Effector memory CD4-positive, alpha-beta T cell (primary cell): ENCODE measurements at places on chromosomes 5 and 9.

GRCh38 chr5:149610589-149611255 is 29.4 kb downstream of the ARHGEF37 start:
- no peak for DNase-seq

- DNase-seq = no peak
Measured at GRCh38 chr9:75001719-75002421, 26.2 kb downstream of the CARNMT1 start.

GRCh38 chr5:123093111-123093600 is 4.1 kb downstream of the PRDM6 start:
- no peak for DNase-seq

DNA sequence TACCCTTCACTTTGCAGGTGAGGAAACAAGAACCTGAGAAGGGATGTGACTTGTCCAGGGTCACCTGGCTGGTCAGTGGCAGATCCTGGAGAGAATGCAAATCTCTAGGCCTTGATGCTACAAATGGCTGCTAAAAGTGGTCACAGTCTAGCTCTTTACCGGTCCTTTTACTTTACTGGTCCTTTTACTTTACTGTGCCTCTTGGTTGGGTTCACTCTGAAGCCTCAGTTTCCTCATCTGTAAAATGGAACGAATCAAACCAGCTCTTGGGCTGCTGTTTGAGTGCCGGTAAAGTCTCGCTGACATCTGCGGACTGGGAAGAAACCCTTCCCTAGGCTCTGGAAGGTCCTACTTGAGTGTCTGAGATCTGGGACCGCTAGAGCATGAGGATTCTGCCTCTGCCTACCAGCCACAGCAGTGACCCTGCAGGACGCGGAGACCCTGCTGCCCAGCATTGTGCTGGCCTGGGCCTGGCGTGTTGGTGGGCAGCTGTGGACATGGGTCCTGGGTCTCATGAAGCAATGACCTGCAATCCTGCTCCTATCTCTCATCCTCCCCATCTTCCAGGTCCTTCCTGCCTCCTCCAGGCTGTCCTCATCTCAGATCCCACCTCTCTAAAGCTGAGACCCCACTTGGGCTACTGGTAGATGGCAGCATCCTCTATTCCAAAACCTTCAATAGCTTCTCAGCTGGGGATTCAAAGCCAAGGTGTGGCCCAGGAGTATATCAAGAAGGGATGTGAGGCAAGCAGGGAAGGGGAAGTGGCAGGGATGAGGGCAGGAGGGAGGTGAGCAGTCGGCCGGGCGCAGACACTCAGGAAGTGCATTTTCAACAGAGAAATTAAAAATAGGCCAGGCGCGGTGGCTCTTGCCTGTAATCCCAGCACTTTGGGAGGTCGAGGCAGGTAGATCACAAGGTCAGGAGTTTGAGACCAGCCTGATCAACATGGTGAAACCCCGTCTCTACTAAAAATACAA is 13.3 kb downstream of the CORO2A start:
- no peak for DNase-seq

DNA sequence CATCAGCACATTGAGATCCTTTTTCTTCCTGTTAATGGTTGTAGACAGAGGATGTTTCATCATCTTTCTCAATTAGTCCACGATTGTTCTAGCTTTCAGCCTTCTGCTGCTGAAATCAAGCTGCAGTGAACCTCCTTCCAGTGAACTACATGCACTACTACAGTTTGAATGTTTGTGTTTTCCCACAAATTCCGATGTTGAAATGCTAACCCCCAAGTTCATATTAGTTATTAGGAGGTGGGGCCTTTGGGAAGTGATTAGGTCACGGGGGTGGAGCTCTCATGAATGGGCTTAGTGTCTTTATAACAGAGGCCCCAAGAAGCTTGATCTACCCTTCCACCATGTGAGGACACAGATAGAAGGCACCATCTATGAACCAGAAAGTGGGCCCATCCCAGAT is 32.9 kb downstream of the NSG2 start:
- DNase-seq = no peak

DNA sequence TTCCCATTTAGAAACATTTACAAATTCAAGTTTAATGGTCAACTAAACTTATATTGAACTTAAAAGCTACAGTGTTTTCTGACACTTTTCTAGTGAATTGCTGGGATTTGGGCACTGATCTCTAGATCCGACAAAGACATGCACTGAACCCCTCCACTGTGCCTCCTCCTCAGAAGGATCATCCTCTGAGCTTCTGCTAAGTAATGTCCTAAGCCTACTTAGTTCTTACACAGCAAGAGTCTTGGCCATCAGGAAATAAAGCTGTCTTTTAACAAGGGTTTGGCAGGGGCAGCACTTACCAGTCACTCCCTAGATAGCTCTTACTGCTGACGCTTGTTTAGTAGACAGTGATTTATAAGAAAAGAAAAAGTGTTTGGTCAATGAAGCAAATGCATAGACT is 50.5 kb downstream of the FAM81B start:
- no peak for DNase-seq

GRCh38 chr5:179720222-179720621 is 12.4 kb upstream of the MAML1 start:
- DNase-seq = no peak

DNA sequence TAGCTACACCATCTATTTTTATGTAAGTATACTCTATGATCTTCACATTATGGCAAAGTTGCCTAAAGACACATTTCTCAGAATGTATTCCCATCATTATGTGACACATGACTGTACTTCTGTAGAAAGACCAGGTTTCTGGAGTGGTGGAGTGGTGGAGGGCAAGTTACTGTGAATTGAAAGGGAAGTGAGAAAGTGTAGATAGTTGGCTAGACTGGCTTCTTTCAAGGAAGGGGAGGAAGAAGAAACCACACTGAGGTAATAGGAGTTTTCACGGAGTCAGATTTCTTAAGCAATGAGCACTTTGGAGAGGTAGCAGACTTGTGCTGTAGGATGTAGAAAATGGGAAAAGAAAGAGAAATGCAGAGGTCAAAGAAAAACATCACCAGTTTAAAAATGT is 50.9 kb upstream of the EQTN start:
- no peak for DNase-seq

DNA sequence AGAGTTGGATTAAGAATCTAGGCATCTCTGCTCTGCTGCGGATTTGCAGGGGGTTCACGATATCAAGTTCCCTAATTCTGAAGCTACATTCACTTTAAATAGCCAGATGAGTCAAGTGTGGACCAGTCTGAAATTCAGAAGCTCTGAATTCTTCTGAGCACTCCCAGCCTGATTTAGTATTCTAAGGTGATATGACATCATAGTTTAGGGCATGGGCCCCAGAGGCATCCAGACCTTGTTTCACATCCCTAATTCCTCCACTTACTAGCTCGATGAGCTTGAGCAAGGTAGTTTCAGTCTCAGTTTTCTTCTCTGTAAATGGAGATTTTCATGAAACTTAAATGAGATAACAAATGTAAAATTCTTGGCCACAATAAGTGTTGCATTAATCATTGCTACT is 65.2 kb downstream of the TMEM167A start:
- DNase-seq = no peak
